EH (cell line): ENCODE measurements at places on chromosomes 13 and 19.

DNA sequence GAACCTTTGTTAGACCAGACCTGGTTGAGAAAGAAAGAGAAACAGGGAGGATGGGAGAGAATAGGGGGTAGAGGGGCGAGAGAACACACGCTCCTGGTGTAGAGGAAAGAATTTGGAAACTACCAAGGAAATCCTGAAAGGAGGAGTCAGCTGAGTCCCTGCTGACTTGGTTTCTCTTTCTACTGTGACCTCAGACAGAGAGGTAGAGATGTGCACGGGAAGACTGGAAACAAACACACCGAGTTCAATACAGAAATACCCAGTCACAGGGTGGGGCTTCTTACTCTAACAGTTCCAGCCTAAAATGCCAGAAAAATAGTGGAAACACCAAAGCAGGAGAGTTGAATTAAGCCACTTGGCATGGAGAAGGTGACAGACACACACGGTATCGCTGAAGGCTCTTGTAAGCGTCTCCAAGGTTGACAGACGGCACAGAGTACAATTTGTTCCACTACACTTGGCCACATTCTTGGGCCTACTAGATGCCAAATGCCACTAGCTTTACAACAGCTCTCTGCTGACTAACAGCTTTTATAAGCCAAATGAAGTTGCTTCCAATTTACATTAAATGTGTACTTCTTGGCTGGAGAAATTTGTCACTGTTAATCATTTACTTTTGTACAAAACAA is 28.1 kb downstream of the LATS2 start:
- DNase-seq, result peak; percentile 70

GRCh38 chr19:19597809-19598306 is 20.6 kb downstream of the PBX4 start:
- no peak for DNase-seq

- DNase-seq, result no peak
Measured at GRCh38 chr19:28168557-28168956, 1044.4 kb downstream of the UQCRFS1 start.

DNA sequence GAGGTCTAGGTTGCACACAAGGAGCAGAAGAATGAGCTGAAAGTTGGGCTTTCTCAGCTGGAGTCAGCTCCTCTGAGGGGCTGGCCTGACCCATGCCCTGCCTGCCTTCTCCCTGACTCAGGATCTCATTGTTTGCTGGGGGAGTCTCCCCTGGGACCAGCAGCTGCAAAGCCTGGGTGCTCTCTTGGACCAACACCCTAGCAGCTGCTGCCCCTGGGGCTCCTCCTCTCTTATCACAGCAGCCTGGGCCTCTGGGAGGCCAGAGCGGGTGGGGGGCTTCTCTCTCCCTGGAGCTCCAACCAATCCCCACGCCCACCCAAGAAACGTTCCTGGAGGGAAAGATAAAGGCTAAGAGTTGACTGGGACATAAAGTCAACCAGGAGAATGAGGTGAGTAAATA is 1.6 kb upstream of the FCGBP start:
- DNase-seq, result no peak

DNA sequence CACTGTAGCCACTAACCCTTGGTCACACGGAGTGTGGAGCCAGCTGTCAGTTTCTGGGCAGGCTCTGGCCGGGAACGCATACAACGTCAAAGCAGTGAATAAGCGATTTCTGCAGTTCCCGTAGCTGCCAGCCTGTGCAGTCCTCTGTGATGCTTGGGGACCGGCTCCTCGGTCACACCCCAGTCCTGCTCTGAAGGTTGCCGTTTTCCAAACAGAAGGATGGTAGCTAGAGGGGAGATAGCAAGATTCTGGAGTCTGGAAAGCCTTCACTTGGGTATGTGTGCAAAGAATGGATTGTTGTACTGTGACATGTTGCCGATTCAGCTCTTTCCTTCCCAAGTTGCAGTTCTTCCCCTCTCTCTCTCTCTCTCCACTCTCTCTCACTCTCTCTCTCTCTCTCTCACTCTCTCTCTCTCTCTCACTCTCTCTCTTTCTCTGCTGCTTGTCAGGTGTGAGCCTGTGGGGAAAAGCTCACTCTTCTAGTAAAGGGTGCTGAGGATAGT is 38.7 kb upstream of the C1QTNF9 start:
- DNase-seq, result peak; percentile 46

GRCh38 chr19:5099701-5100221 is 130.8 kb downstream of the KDM4B start:
- no peak for DNase-seq

- no peak for DNase-seq
Measured at GRCh38 chr19:39007096-39007495, 25.3 kb downstream of the FBXO27 start.

DNA sequence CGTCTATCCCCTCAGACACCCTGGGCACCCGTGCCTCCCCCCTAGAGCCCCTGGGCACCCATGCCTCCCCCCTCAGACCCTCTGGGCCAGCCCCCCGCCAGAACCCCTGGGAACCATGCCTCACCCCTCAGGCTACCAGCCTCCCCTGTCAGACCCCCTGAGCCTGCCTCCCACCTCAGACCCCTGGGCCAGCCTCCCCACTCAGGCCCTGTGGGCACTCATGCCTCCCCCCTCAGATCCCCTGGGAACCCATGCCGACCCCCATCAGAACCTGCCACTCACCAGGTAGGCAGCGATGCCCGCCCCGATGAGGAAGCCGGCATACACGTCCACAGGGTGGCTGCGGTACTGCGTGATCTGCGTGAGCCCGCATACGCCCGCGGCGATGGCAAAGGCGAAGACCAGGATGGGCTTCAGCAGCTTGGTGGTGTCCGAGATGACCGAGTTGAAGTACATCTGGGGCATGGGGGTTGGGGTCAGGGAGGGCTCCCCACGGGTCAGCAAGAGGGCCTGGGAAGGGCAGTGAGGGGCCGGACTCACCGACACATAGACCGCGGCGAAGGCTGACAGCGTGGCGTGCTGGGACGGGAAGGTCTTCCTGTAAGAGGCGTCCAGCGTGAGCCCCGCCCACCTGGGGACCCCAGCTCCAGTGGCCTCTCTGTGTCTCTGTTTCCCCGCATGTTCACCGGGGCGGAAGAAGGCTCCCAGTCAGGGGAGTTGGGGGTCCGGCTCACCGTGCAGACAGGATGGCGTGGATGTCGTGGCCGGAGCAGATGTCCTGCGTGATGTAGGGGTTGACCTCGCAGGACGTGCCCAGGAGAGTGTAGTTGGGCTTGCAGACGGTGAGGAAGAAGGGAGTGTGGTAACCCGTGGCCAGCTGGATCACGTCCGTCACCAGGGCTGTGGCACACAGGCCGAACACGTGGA is 7.3 kb downstream of the PLPPR3 start:
- no peak for DNase-seq
